HuH-7 (cell line): ENCODE measurements at places on chromosomes 4 and X.
A peak's percentile ranks its signal among the peaks of the same experiment; 100 is the strongest.

DNA sequence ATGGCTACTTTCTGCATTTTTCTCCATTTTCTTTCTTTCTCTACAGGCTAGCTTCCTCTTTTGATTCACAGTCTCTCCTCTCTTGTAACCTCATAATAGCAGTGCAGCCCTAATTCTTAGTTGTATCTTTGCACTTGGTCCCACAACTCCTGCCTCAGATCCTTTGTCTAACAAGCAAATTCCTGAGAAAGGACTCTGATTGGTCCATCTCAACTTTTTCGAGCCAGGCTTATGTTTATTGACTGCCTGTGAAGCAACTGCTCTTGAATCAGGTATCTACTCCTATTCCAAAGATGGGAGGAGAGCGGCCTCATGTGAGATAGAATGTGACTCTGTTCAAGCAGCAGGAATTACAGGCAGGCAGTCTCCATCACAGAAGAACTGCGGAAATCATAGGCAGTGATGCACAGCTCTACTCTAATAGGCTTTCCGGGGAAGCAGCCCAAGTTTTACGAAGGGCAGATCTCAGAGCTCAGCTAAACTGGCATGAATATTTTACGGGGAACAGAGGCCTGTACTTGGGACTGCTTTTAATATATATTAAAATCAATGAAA is 123.5 kb downstream of the GABRB1 start:
- DNase-seq, result no peak

DNA sequence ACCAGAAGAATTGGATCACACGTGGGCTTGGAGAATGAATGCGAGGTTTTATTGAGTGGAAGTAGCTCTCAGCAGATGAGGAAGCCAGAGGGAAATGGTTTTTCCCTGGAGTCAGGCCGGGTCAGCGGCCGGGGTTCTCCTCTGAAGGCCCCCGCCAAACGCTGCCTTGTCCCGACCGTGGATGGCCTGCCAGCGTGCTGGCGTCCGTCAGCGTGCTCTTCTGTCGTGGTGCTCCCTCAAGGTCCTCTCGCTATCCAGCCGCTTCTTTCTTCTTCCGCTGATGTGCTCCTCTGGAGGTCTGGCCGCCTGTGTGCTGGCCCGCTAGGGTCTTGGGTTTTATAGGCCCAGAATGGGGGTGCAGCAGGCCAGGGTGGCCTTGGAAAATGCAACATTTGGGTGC is 632.2 kb downstream of the TRAM1L1 start:
- no peak for DNase-seq

DNA sequence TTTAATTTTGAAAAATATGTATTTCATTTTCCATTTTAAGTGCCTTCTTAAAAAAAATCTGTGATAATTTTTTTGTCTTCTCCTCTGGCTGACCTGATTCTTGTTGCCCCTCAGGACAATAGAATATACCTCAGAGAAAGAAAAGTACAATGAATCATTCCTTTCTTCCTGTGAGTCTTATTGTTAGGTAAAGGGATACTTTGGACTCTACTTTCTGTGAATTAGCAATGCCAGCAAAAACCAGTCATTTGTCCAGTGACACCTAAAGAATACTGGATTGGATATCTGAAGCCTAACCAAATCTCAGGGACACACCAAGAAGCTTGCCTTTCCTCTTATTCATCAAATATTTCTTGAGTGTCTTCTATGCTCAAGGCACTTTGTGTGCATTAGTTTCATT is 102.1 kb downstream of the AREG start:
- no peak for DNase-seq

DNA sequence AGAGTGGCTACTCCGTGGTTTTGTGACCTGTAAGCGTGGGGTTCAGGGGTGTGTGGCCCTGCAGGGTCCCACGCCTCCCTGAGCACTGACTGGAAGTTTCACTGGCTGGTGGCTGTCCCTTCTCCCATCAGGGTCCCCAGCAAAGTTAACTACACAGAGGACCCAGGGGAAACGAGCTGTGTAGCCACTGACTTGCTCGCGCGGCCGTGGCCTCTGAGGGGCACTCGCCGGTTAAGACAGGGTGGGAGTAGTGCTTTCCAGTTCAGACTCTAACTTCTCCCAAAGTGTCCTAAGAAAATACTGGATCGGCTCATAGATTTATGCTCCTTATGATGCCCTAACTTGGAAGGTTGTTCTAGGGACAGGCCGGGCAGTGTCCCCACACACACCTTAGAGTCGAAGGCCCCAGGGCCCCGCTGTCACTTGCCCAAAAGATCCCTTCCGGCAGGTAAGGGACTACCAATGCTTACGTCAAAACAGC is 28.2 kb downstream of the NELFA start:
- no peak for DNase-seq

DNA sequence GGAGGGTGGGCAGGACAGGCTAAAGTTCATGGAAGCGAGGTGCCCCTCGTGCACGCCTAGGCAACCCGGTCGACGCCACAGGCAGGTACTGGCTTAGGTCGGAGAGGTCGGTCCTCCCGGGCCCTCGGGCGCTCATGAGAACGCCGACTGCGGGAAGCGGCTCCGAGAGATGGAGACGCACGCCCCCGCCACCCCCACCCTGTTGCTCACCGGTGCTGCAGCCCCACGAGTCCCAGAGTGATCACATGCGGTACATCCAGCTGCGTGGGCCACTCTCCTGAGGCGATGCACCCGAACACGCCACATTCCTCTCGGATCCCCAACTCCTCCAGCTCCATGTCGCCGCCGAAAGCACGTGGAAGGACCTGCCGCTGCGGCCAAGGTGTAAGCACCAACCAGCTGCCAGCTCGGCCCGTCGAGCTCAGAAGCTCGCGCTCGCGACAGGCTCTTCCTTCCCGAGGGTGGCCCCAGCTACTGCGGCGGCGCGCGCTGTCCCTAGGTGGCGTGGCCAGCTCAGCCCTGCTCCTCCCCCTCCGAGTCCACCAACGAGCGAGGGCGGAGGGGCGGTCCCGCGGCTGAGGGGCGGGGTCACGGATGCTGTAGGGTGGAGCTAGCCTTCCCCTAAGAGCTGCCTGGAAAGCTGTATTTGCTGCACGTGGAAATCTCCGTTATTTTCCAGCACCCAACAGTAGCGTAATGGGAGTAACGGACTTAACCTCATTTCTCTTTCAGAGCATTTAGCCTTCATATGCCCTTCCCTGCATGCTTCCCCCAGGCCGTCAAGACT is at the start of gene PPAT:
Gene PPAT (minus strand): TSS at position 476 of the 787 bp plus-strand sequence. CDS start 138 bp downstream, at position 338.
- peak; percentile 88 for DNase-seq

GRCh38 chr4:177879851-177880250 is 437.6 kb upstream of the AGA start:
- DNase-seq, result no peak

- DNase-seq, result no peak
Measured at GRCh38 chr4:100811046-100811445, 293.2 kb upstream of the EMCN start.

- no peak for DNase-seq
Measured at GRCh38 chrX:23478561-23478960, 143.9 kb downstream of the PTCHD1 start.

- no peak for DNase-seq
Measured at GRCh38 chrX:139078342-139078741, 366.8 kb upstream of the FGF13 start.

DNA sequence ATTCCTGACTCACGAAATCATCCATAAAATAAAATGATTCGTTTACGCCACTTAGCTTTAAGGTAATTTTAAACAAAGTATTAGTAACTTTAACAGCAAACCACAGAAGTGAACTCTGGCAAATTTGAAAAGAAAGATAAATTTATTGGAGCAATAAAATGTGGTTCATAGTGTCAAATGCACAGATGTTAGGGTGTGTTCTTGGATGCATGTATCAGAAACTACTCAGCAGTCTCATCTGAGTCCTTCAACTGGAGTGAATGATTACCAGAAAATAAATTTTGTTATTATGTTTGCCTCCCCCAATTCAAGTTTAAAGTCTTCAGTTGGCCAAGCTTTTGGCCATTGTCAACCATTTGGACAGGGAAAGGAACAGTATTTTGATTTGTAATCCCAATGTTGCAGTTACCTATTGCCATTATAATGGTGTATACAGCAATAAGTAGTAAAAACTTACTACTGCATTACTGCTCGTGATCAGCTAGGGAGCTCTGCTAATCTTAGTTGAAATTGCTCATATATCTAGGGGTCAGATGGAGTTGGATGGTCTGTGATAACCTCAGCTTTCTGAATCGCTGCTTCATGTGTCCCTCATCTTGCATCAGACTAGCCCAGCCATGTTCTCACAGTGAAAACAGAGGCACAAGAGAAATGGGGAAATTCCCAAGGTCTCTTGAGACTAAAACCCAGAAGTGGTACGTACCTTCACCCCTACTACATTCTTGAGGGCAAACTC is 254.6 kb upstream of the KCNIP4 start:
- no peak for DNase-seq

DNA sequence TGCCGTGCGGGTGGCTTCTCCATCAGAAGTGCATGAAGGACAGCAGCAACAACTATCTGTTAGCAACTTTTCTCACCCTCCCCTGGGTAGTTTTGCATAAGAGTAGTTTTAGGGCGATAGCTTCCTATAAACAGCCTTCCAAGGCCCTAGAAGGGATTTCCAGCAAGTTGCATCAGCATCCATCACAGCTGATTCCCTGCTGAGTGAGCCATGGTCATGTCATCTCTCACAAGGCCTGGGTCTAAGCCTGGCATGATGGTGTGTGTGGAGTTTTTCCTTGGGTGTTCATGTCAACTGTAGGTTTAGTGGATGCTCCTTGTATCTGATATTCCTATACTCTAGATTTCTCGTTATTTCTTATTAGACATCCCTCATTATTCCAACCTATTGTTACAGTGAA is 2324.7 kb upstream of the AGA start:
- no peak for DNase-seq

DNA sequence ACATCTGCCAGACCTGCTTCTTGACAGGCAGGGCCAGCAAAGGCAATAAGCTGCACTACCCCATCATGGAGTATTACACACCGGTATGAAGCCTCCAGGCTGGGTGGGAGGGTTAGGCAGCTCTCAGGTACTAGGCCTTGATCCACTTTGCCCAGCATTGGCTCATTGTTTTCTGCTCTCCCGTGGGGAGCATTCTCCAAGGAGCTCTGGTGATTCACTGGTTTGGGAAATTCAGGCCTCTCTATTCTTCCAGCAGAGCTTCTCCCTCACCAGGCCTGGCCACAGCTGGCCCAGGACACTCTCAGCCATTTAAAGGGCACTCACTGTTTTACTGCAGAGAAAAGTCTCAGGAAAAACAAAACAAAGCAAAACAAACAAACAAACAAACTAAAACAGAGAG is 33.0 kb downstream of the DRP2 start:
- DNase-seq, result no peak

GRCh38 chrX:107729558-107730297 is 45.9 kb downstream of the TSC22D3 start:
- DNase-seq, result no peak

DNA sequence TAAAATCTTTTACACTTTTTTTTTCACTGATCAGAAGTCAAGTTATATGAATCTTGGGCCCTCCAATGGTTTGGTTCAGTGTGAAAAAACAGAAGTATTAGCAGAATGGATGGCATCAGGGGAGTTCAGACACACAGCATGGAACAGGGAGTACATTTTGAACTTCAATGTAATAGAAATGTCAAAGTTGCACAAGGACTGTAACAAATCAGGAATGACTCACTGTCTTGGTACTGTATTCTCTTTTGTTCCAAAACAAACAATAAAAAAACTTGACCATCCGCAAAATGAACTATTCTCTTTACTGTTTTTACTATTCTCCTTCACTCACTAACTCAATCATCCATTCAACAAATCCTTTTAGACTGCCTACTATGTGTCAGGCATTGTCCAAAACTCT is 401.0 kb downstream of the FSTL5 start:
- no peak for DNase-seq

DNA sequence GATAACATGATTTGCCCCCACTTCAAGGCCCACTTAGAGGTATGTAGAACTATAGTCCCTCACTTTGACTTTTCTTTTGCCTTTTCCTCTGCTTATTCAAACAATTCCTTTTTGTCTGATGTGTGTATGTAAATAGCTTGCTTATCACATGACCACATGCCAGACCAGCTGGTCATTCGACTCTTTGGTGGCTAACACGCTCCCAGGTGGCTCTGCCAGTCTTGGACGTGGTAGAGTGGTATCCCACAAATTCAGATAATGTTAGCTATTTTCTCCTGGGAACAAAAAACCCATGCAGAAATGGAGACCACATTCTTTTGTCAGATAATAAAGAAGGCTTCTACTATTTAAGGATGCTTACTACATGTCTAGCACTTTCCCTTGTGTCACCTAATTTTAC is 47.9 kb downstream of the ARHGAP24 start:
- DNase-seq, result no peak

- DNase-seq, result peak; percentile 57
Measured at GRCh38 chrX:132491191-132491590, 2.4 kb upstream of the MBNL3 start.

DNA sequence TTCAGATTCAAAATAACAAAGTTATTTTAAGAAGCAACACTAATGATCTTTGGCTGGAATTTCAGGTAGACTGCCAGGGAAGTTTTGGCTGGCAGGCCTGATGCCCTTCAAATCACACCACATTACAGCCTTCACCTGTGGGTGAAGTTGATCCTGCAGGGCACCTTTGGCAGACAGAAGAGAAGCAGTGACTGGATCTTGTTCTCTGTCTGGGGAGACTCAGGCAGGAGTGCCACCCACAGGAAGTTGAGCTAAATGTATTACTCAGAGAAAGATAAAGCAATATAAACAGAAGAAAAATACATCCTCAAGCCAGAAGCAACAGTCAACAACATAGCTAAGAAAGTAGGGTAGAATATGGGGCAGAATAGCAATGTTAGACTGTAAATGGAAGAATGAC is 12.8 kb upstream of the CFAP299 start:
- no peak for DNase-seq

DNA sequence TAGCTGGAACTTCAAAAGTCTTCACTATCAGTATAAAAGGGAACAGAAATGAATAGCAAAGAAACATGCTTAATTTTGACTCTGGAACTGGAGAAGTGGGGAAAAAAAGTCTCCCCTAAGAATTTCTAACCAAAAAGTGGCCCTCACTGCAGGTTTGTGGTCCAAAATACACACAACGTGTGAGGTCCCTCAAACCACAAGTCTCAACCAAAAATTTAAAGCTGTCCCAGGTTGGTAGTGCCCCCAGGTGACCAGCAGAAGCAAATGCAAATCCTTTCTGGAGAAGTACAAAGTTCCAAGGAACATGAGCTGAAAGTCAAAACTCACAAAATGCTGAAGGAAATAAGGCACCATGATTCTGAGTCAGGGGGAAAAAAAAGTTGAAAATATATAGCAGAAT is 23.6 kb upstream of the VAMP7 start:
- no peak for DNase-seq

GRCh38 chr4:37157476-37158167 is 86.9 kb upstream of the NWD2 start:
- DNase-seq, result no peak

- no peak for DNase-seq
Measured at GRCh38 chr4:176335421-176335820, 15.7 kb downstream of the SPCS3 start.
